ENCODE measurements at places on chromosomes 2 and 18.

- no peak for DNase-seq
Measured at GRCh38 chr18:25102662-25103061, 249.3 kb downstream of the ZNF521 start.

DNA sequence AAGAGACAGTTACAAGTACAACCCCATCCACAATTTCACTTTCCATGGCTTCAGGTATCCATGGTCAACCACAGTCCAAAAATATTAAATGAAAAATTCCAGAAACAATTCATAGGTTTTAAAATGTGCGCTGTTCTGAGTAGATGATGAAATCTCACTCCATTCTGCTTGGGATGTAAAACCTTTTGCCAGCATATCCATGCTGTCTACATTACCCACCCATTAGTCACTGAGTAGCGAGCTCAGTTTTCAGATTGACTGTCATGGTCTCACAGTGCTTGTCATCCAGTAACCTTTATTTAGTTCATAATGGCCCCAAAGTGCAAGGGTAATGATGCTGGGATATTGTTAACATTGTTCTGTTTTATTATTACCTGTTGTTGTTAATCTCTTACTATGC is 40.5 kb downstream of the SMAD4 start:
- peak; percentile 81 for DNase-seq

GRCh38 chr18:23887493-23887892 is 127.1 kb upstream of the TTC39C start:
- DNase-seq = no peak

DNA sequence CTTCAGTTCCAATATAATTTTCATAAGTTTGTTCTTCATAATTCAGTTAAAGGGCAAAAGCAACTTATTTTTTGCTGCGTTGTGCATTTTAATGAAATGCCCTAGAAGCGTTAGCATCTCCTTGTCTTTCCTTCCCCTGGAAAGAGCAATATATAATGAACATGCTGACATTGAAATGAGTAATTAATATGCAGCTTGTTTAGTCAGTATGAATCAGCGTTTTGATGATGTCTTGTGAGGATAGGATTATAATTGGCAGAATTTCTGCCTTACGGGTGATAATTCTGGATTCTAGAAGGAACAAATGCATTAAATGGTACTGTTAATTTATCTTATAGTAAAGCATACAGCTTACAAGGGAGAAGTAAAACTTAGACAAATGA is 152.3 kb upstream of the MMADHC start:
- no peak for DNase-seq

GRCh38 chr2:148416248-148416647 is 228.3 kb upstream of the EPC2 start:
- no peak for DNase-seq

DNA sequence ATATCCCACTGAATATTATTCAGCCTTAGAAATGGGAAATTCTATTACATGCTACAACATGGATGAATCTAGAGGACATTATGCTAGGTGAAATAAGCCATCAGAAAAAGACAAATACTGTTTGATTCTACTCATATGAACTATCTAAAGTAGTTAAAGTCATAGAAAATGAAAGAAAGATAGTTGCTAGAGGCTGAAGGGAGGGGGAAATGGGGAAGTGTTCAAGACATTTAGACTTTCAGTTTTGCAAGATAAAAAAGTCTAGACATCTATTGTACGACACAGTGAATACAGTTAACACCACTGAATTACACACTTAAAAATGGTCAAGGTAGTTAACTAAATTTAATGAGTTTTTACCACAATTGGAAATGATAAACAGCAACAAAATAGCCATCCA is 835.9 kb upstream of the CHAC2 start:
- no peak for DNase-seq

GRCh38 chr2:32058130-32058529 is 5.2 kb upstream of the SPAST start:
- peak; percentile 17 for DNase-seq

DNA sequence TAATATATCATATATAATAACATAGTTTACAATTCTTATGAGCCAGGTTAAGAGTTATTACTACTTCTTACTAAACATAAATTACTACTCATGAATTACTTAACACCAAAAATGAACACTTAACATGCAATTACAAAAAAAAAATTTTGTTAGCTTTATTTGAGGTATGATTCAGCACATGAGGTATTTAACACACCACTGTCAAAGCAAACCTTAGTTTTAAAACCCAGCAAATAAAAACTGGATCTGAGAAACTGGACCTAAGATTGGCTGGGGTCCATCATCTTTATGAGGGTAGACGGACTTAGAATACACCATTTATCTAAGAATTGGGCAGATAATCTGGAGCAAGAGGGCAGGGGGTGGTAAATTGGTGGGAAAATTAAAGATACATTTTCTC is 81.8 kb upstream of the CREB1 start:
- no peak for DNase-seq

DNA sequence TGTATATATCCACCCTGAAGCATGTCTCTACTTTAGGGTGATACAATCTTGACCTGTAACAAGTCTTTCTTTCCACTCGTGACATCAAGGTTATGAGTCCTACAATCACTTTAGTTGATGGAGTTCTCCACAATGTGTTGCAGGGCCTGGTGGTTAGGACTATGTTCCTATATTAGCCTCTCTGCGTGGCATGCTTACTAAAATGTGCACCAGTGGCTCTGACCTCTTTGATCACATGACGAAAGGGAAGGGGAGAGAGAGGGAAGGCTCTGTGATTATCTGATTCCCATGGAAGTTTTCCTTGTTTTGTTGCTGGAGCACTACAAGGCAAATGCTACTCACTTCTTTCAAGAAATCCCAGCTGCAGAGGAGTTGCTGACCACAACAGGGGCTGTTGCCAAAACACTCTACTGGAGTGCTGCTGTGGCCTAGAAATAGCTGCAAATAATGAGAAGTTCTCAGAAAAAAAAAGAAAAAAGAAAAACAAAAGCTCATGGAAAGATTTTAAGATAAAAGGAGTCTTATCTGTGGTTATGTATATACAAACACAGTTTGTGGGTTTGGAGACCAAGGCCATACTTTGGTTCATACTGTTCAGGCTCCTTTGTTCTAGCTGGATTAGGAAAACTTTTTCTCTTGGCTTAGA is 272.8 kb upstream of the MMADHC start:
- peak; percentile 64 for DNase-seq

- DNase-seq = no peak
Measured at GRCh38 chr2:144449028-144449406, 70.9 kb downstream of the ZEB2 start.

GRCh38 chr2:240250985-240251847 is 110.8 kb upstream of the OTOS start:
- peak; percentile 70 for DNase-seq

- DNase-seq = no peak
Measured at GRCh38 chr18:63062246-63062645, 257.3 kb downstream of the BCL2 start.

- no peak for DNase-seq
Measured at GRCh38 chr2:187640926-187641510, 86.8 kb upstream of the TFPI start.

- DNase-seq = no peak
Measured at GRCh38 chr2:10776231-10776977, 36.2 kb downstream of the PDIA6 start.

GRCh38 chr2:179239838-179240237 is 24.8 kb downstream of the SESTD1 start:
- no peak for DNase-seq

GRCh38 chr2:186755066-186755465 is 61.2 kb downstream of the FAM171B start:
- peak; percentile 11 for DNase-seq

DNA sequence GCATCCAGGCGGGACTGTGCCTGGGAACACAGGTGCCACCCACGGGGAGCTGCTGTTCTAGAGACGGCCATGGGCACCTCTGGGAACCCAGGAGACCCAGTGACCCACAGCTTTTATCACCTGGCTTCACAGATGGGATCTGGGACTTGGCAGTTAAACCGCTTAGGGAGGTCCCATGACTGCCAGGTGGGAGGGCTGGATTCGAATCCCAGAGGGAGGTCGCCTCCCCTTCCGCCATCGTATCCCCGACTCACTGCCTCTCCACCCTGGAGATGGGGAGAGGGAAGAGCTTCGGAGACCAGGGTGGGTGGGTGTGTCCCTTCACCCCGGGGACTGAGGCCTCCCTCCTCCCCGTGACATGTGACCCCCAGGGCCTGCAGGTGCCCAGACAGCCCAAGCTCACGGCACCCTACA is 169.4 kb downstream of the RTP5 start:
- no peak for DNase-seq

DNA sequence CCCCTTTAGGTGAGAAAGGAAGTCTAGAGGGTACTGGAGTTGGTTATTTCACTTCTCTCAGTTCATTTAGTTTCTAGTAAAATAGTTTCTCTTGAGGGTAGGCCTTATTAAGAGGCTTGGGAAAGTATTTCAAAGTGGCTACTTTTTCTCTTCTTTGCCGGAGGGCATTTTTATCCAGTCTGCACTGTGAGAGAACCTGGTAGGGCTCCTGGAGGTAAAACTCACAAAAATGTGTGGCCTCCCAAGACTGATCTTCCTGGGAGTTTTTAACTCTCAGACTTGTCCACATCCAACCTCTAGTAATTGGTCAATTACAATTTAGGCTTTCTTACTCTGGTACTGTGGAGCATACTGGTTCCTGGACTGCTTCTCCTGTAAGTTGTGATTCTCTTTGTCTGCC is 28.0 kb downstream of the EHBP1 start:
- DNase-seq = no peak

- peak; percentile 27 for DNase-seq
Measured at GRCh38 chr2:201362396-201362795, 5.3 kb upstream of the FLACC1 start.

DNA sequence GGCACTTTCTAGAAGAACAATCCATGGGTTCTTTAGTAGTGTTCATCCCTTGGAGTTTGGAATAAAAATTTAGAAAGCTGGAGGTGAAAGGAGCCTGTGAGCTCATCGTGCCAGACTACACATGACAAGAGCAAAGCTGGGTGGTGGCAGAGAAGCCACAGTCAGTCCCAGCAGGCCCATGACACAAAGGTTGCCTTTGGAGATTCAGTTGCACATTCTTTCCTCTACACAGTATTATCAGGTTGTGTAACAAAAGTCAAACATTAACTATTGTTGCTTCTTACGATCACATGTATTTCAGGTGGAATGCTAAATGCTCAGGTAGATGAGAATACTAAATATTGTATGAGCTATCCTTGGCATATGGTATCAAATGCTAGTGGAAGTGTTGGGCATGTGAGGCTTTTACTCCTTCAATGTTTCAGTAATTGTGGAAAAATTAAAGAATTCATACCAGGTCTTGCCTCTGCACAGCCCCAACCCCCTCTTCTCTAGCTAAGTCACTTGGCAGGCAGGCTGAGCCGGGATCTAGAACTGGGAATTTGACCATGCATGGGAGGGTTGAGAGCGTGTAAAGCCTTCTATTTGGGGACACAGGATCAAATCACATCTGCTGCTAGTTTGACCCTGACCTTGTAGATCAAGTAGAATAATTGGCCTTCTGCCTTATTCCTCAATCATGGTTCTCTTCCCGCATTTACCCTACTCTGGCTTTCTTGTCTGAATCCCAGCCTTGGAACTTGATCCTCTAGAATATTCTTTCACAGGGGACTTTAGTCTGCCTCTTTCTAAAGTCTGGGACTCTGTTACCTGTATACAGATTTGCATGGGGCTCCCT is 230.9 kb downstream of the GCA start:
- DNase-seq = no peak

DNA sequence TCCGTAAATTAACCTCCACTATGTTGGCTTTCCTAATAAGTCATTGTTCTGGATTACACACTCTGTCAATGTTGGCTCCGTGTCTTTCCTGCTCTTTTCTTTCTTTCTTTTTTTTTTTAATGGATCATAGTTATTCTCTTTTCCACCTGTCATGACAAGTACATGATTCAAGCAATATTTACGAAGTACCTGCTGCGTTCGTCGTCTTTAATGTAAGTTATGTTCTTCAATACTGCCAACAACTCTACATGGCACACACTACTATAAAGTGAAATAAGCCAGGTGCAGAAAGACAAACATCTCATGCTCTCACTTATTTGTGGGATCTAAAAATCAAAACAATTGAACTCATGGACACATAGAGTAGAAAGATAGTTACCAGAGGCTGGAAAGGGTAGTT is 239.1 kb downstream of the SCG2 start:
- no peak for DNase-seq

DNA sequence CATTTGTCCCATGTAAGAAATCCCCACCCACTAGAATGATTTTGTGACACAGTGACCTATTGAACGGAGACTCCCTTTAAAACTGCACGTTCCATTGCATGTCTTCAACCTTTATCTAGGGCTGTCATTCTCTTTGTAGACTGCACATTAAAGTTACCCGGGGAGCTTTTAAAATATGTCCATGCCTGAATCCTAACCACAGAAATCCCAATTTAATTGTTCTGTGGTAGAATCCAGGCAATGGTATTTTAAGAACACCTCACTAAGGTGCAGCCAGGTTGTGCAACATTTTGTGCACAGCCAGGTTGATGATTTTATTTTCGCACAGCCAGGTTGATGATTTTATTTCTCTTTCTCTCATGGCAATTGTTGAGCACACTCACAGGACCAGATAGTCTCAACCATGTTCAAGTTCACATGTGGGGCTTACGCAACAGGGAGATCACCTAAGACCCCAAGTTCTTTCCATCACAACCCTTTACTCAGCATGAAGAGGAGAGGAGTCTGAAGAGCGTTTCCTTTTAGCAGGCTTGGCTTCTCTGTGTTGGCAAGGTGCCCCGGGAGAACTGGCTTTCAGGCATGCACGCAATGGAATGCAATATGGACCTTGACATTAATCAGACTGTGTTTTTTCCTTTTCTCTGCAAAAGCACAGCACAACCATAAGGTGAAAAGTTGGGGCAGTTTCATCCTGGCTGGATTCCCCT is 467.3 kb upstream of the ETAA1 start:
- no peak for DNase-seq

DNA sequence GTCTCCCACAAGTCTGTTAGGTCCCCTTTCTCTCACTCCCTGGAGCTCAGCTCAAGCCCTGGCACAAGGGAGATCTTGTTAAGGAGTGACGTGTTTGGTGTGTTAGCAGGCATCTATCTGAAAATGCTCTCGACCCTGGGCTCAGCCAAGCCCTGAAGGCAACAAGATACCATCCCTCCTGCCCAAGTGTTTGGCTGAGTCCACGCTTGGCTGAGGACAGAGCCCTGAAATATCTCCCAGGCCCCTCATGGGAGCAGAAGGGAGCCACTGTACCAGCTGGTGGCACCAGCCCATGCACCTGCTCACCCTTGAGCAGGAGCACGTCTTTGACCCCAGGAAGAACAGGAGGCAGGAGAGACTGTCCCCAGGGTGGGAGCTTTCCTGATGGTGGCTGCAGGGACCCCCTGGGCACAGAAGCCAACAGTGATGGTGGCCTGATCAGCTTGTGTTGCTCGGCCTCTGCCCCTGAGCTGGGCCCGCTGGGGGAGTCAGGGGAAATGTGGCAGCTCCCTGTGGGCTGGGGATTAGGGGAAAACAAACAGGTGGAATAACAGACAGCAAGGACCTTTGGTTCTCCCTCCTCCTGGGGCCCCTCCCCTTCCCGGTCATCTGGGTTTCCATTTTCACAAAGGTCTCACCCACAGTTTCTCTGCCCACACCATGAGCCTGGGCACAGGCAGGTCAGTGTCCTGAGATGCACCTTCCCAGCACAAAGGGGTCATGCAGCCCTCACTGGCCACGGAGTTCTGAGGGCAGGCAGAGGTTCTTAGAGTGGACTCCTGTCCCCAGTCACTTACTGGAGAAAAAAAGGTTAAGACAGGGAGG is 91.6 kb downstream of the RHOB start:
- DNase-seq = no peak
